ENCODE measurements at places on chromosomes 1 and 21.

DNA sequence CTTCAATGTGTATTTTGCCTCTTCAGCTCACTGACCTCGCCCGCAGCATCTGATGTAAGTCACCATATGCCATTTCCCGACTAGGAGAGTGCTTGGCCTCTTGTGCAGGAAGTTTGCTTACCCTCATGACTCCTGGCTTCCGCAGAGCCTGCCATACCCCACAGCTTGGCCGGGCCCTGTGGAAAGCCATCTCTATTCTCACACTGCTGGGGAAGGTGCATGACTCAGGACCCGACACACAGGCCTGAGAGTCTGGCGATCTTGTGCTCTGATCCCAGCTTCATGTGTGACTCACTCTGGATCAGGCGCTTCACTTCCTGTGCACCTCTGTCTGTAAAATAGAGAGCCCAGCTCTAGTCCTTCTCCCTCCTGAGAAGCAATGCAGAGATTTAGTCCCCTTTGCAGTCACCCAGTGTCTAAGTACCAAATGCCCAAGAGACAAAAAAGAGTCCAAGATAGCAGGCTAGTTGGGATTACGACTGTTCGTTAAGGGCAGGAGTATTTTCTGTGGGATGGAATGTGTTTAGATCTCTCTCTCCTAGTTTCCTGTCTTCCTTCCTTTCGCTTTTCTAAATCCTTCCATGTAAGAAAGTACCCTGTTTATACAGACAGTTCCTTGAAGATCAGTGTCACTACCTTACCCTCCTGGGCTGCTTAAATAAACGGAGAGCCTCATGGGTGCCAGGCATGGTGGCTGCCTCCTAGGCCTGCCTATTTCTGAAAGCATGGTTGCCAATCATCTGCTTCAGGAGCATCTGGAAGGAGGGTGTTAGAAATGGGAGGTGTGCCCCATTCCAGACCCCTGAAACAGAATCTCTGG is 62.8 kb upstream of the KIF26B start:
- DNase-seq = peak; percentile 98

DNA sequence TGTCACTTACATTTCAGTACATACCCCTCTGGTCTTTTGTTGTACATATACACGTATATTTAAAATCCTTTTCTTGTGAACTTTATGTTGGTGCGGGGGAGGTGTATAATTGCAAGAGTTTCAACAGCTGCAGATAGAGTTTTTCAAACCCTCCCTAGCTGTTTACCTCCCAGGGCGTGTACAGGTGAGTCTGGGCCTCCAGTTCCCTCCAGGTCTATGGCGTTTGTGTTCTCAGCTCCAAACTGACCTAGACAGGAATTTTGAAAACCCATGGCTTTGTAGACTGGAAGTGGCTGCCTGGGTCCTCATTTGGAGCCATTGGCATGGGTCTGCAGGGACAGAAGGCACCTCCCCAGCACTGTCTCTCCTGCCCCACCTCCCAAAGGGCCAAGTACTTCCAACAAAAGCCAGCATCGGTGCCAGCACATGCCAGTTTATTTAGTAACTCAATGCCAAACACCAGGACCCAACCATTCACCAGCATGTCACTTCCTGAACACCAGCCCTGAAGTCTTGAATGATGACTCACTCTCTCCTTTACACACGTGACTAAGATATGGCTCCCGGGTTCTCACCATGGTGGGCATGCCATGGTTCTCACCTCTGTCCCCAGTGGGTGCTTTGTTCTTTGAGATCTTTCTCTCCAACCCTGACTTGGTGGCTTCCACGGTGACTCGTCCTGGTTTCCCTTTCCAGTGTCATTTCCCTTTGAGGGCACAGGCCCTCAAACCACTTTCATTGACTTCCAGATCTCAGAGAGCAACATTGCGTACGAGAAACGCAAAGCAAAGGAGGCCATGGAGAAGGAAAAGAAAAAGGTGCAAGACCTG is 57.3 kb upstream of the EFHD2 start:
- DNase-seq = peak; percentile 88

- no peak for DNase-seq
Measured at GRCh38 chr1:226829105-226829504, 41.3 kb upstream of the PSEN2 start.

GRCh38 chr1:51576085-51576444 is 40.8 kb upstream of the OSBPL9 start:
- DNase-seq = no peak

GRCh38 chr1:18463063-18463462 is 17.7 kb upstream of the KLHDC7A start:
- no peak for DNase-seq

DNA sequence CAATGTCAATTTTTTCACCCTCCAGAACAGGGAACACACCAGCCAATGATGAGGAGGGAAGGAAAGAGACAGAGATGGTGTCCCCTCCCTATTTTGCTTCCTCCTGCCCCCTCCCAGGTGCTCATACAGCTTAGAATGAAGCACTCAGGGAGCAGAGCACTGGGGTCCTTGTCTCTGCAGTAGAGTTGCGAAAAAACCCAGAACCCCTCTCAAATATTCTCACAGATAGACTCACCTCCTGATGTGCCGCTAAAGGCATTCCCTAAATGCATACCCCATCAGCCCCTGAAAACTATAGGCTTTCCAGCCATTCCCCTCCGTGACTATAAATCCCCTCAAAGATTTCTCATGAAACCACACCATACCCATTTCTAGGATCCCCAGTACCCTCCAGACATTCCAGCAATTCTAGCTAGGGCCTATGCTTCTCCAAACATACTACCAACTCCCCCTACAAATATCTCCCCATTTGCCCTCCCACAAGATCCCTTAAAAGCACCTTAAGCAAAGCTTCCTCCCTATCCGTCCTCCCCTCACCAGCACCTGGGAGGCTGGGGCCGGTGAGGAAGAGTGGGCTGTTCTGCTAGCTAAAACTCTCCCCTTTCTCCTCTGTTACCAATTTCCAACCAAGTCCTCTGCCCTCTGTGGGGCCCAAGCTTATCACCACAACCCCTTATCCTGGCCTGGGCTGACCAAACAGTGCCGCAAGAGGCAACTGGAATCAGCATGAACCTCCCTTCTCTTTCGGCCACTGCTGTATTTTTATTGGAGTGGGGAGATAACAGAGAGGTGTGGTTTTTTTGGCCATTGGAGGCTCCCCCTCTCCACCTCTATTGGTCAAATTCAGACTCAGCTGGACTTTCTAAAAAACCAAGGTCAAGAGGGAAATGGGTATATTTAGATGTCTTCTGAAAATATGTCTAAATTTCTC is 54.7 kb downstream of the RHBG start:
- DNase-seq = no peak

DNA sequence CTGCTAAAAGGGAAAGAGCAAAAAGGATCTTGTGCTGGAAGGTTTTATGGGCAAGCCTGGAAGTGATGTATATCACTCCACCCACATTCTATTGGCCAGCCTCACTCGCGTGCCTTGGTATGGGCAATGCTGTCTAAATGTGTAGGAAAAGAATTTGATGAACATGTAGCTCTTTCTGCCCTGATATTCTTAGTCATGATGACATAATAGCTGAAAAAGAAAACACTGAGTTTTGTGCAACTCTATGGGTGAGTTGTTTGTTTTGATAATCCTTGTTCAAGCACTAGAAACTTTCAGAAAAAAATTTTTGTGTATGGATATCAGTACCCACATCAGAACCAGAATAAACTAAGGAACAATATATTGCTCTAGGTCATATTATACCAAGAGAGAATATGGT is 231.5 kb upstream of the ST6GALNAC5 start:
- DNase-seq = no peak

DNA sequence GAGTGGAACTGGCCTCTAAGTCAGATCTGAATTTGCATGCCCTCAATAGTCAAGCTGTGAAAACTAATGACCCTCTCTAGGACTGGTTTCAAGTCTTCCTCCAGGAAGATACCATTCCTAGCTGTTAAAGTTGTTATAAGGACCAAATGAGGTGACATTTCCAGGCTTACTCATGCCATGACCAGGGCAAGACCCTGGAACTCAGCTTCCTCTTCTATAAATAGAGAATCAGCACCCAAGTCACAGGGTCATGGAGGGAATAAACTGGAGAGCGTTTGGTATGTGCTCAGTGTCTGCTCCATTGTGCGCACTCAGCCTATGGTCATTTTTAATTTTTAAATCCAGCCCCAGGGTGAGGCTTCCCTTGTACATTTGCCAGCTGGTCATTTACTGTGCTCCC is 2.5 kb downstream of the S100A9 start:
- no peak for DNase-seq

DNA sequence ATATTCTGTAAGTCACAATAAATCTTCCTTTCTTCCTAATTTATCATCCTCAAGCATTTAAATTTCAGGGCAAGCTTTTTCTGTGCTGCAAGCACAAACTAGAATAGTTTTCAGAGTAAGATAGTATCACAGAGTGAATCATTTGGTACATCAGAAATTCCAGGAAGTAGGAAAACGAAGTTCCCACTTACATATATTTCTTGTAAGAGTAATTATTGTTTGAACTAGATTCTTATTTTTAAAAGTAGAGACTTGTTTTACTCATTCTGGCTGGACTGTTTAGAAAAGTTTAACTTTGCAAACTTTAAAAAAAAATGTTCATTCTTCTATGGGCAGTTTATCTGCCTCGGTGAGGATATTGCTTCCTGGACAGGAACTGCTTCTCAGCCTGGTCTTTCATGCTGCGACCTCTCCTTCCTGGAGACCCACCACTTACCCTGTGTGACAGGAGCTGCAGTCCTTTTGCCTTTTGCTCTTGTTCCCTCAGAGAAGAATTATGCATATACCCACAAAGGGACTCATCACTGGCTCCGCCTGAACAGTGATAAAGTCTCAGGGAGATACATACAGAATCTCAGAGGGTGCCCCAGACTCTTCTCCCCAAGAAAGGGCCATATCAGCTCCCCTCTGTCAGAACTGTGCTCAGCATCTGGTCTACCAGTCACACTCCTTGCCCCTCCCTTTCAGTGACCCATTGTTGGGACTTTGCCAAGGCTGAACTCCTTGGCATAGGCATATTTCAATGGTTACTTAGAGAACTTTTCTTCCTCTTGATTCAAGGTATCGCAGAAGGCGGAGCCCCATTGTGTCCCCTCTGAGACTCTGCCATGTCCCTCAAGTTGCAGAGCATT is 102.7 kb upstream of the CD55 start:
- DNase-seq = no peak

- no peak for DNase-seq
Measured at GRCh38 chr1:207402744-207403143, 51.4 kb upstream of the CR2 start.

- no peak for DNase-seq
Measured at GRCh38 chr1:17514776-17515175, 24.7 kb upstream of the ARHGEF10L start.

All from cardiac fibroblast (primary cell).